ENCODE measurements at places on chromosomes 6 and 20.
A peak's percentile ranks its signal among the peaks of the same experiment; 100 is the strongest.

DNA sequence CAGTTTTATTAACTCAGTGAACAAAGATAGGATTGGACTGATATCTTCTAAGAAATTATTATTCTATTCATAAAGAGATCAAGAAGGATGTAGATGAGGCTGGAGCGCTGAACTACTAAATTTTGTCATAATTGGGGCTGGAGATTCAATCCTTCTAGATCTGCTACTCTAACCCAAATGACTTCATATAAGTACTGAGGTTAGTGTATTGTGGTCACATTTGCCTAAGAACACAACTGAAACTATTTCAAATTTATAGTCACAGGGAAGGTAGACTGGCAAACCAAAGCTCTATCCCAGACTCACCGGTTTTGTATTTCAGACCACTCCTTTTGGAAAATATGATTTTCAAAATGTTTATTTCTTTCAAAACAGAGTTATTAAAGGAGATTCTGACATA, 96.7 kb downstream of the BMP5 start:
- DNase-seq: no peak

DNA sequence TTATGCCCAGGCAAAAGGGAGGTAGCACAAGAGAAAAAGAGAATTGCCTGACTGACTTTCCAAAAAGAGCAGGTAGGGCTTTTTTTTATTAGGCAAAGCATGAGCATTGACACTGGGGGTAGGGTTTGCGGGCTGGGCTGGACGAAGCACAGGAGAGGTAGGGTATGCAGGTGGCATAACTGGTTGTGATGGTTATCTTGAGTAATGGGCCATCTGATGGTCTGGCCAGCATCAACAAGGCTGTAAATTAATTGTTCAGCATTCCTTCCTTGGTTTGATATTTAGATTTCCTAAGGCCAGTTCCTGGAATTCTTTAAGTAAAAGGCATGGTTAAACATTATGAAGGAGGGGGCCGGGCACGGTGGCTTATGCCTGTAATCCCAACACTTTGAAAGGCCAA, 13.9 kb upstream of the BFSP1 start:
- DNase-seq: peak; percentile 73

DNA sequence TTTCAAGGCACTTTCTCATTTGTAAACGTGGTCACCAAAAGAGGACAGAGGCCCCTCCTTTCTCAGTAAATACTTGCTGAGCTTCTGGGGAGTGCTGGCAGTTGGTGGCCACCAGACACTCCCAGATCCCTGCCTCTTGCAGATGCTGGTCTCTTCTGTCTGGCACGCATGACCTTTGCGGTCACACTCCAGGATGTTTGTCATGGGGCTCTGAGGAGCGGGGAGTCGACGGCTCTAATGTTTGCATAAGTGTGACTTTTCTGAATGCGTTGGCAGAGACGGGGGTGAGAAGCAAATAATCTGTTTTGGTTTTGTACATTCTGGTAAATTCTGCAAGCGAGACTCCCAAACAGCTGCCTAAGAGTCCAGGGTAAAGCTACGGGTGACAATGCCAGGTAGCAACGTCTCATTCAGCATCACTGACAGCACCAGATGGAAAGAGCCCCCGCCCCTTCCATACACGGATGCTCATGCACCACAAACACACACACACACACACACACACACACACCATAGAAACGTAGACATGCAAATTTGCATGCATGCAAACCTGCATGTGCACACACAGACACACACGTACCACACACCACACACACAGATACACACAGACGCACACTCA, 101.1 kb downstream of the YTHDF1 start:
- no peak for DNase-seq

GRCh38 chr6:43953256-43953655, 174.0 kb downstream of the MRPL14 start:
- DNase-seq: no peak

GRCh38 chr20:53085720-53086119, 113.6 kb downstream of the TSHZ2 start:
- no peak for DNase-seq

DNA sequence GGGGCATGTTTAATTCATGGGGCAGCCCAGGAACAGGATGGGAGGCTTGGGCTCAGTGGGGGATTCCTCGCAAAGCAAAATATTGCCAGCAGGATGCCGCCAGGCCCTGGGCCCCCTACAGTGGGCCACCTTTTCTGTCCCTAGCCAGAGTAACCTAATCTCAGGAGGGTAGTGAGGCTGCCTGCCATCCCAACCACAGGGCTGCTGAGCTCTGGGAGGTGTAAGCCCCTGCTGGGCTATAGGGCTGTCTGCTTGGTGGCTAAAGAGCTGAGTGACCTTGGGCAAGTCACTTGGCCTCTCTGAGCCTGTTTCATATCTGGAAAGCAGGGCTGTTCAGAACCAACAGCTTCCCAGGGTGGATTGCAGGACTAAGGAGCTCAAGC, 35.7 kb upstream of the CDH22 start:
- no peak for DNase-seq

DNA sequence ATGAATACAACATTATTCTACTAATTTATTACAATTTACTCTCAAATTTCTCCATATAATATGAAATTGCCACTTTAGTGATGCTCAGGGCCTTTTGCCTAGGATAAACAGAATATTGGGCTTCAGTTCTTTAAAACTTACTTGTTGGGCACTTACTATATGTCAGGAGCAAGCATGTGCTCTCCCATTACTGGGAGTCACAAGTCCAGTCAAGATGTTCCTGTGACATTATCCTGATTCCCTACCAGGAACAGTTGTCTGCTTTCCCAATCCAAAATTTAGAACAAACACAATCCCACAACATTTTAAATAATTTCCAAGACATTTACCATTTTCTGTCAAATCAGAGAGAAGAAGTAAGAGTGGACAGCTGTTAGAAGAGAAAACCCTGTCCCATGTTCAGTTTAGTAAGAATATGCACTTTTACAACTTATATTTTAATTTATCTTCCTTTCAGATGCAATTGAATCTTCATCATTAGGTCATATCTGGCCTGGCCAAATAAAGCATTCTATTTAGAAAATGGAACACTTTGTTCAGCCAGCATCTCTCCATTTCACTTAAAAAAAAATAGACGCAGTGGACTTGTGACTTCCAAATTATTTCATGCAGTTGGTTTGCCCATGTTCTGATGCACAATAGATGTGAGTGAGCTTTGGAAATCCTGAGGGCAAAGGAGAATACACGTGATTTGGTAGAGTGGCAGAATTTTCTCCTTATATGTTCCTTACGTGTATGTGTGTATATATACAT, 159.8 kb downstream of the CLIC5 start:
- no peak for DNase-seq

- DNase-seq: no peak
These were observed 36.3 kb downstream of the PPP1R3G start for GRCh38 chr6:5121479-5121878.

DNA sequence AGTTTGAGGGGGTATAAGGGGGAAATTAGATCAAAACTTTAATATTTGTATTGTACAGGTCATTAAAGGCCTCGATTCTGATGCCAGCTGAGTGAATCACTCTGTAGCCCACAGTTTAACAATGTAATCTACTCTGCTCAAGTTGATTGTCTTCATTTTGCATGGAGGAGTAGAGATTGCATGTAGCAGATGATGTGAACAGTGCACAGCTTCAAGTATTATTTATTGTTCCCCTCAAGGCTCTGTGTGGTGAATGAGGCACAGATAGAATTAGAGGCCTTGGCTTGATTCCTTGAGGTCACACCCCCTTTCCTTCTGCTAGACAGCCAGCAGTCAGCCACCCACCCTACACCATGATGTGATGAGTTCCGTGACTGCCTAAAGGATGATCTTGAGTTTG, 38.1 kb downstream of the TXLNB start:
- DNase-seq: no peak

GRCh38 chr6:141830530-141830929, 302.2 kb upstream of the GJE1 start:
- DNase-seq: peak; percentile 9

GRCh38 chr6:137177611-137178010, 4.2 kb upstream of the IL22RA2 start:
- no peak for DNase-seq

- no peak for DNase-seq
These were observed 101.4 kb downstream of the SLX4IP start for GRCh38 chr20:10536531-10536930.

- peak; percentile 40 for DNase-seq
These were observed 48.1 kb downstream of the CHMP4B start for GRCh38 chr20:33859157-33859695.

- DNase-seq: no peak
These were observed 13.1 kb downstream of the METTL24 start for GRCh38 chr6:110345025-110345424.

DNA sequence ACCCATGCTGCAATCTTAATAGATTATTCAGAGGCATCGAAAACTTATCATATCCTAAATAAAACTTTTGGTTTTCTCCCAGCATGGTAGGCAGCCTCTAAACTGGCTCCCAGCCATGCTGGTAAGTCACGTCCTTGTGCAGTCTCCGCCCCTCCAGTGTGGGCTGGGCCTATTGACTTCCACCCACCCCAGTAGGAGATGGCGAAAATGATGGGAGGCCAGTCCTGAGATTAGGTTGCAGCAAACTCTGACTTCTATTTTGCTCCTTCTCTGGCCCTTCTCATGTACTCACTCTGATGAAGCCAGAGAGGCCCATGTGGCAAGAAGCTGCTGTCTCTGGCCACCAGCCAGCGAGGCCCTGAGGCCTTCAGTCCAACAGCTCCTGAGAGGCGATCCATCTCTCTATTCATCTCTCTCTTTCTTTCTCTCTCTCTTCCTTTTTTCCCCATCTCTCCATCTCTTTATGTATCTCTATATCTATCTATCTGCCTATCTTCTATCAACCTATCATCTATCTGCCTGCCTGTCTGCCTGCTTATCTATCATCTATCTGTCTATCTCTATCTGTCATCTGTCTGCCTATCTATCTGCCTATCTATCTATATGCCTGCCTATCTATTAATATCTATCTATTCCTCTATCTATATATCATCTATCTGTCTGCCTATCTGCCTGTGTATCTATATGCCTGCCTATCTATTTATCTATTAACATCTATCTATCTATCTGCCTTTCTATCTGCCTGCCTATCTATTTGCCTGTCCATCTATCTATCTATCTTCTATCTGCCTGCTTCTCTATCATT, 52.7 kb upstream of the STX16 start:
- no peak for DNase-seq

- DNase-seq: no peak
These were observed 1.8 kb downstream of the OSBPL2 start for GRCh38 chr20:62240020-62240685.

DNA sequence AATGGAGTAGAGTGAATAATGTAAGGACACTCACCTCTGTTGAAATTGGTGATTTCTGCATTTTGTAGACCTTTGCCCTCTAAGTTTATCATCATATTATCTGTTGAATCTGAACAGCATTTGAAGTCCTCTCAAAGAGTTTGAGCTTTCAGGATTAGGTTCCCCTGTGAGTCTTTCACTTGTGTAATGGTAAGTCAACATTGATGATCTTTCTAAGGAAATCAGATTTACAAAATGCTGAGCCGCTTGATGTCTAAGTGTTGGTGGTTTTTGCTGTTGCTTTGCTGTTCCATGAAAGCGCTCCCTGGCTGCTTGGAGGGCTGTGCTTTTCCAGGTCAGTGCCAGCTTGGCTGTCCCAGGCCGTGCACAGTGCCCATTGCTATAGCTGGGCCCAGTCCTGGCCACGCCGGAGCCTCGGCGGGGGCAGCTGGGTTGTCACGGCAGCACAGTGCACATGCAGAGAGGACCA, 33.8 kb upstream of the KIF25 start:
- DNase-seq: no peak

DNA sequence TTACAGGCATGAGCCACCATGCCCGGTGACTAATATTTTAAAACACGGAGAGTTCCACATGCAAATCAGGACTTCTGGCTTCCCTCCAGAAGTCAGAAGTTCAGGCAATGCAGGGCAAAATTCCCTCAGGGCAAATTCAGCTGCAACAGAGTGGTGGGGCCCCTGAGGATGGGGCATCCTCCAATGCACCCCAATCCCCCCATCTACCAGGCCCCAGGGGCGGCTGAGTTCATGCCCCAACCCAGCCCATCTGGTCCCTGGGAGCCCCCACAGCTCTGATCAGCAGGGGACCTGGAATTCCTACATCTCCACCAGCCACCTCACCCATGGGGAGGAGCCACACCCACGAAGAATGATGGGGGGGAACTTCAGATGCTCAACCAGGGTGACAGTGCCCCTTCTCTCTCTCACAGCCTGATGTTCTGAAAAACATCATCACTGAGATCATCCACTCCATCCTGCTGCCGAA, 22.6 kb downstream of the BPIFB1 start:
- no peak for DNase-seq

GRCh38 chr6:136613477-136613876, 63.3 kb upstream of the MAP7 start:
- no peak for DNase-seq

DNA sequence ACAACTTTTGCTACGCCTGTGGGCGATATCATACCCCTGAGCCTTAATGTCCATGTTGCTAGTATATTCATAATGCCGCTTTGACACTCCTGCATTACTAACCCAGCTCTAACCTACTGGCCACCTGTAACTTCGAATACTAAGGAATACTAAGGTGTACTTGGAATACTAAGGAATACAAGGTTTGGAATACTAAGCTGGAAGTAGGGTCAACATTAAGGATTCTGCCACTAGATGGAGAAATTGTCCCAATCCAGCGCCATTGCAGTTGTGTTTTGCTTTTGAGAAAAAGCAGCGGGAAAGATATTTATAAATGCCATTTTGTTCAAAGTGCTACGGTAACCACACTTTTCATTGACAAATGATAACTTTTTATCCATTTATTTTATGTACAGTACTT, 10.7 kb downstream of the TBXT start:
- no peak for DNase-seq

DNA sequence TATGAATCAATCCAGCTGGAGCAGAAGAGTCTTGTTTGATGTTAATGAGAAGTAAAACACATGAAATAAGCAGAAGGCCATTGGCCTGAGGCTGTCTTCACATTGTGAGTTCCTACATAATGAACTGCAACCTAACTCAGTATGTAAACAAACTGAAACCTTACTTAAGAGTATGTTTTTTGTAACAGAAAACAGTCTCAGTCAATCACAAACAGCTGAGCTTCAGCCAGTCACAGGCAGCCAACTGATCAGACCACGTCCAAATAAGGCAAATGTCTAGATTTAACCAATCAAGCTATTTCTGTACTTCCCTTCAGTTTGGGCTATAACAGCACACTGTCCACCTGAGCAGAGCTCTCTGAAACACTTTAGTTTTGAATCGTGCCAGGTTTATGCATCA, 234.7 kb downstream of the TRDN start:
- peak; percentile 10 for DNase-seq

- DNase-seq: no peak
These were observed 25.5 kb downstream of the NPEPL1 start for GRCh38 chr20:58718121-58718563.

GRCh38 chr6:142726616-142727015, 218.4 kb downstream of the HIVEP2 start:
- DNase-seq: peak; percentile 56

All from ELF-1 (cell line).